Stimulated activated CD8-positive, alpha-beta memory T cell treated with anti-CD3 and anti-CD28 coated beads, Interleukin-12 subunit alpha, Interleukin-12 subunit beta, amount 100 ng/mL, for 1 hour (primary cell): ENCODE measurements at places on chromosomes 4 and X.

DNA sequence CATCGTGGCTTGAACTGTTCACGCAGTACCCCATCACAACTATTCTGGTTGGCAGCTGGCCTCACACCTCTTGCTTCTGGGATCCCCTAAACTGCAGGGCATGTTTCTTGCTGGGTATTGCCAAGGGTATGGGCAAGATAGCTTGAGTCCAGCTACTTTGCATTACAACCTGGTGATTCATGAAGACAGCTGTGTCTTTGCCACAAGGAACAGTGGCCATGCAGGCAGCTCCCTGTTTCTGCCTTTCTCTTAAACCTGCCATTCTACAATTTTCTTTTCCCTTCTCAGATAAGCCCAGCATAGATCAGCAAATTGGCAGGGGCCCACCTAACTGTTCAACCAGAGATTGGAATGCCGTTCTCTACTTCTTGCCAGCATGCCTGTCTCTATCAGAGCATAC lies 42.8 kb downstream of the TENM3 start:
- DNase-seq = no peak

DNA sequence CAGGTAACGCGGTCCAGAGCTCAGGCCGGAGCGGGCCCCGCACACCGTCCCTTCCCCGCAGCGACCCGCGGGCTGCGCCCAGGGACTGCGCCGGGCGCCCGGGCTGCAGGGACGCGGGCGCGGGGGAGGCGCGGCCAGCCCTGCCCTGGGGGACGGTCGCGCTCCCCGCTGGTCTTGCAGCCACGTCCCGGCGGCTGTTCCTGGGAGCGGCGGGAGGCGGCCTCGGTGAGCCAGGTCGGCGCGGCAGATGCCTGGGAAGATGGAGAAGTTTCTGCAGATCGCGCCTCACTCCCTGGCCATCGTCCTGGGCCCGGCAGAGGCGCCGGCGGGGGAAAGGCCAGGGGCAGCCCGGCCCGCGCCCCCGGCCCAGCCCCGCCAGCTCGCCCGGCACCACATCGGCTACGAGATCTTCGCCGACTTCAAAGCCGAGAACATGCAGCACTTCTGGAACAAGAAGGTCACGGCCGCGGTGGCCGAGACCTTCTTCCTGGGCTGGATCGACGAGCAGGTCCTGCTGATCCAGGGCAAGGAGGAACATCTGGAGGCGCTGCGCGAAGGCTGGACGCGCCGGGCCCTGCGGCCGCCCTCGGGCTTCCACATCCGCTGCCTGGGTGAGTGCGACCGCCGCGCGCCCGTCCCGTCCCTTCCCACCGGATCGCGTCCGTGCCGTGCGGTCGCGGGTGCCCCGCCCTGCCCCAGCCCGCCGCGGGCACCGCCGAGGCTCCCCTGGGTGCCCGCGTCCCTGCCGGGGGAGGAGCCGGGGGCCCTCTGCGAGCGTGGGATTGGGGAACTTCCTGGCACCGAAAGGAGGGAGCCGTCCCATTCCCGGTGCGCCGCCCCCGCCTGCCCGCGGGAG lies 107.4 kb upstream of the STOX2 start:
- DNase-seq = no peak

DNA sequence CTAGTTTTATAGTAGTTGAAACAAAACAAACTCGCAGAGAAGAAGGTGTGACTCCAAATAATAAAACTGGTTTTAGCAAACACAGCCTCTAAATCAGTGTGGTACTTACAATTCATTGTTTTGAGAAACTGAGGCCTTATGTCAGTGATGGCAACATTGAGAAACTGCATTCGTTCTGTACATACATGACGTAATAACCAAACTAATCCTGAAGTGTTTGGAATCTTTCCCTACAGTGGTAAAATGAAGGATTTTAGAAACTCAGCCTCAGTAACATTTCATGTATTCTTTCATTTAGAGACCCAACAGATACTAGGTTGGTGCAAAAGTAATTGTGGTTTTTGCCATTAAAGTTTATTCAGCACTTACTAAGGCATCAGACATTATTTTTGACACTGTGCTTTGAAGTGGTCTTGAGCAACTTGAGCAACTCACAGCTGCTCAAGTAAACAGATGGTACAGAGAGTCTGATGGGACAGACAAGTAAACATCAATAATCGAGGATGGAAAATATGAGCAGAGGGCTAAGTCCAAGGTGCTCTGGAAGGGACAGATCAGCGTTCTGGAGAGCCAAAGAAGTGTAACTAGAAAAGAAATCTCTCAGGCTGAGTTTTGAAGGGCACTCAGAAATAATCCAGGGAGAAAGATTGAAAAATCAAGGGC lies 390.8 kb upstream of the BOD1L1 start:
- no peak for DNase-seq

- DNase-seq = no peak
Observed at GRCh38 chrX:103733017-103733416, 22.3 kb downstream of the TMEM31 start.
